ENCODE measurements at places on chromosomes 6 and 20.

GRCh38 chr20:4740774-4741431 lies 19.2 kb downstream of the PRND start:
- DNase-seq = peak; percentile 76

GRCh38 chr20:25193843-25194242 lies 1.7 kb upstream of the ENTPD6 start:
- no peak for DNase-seq

DNA sequence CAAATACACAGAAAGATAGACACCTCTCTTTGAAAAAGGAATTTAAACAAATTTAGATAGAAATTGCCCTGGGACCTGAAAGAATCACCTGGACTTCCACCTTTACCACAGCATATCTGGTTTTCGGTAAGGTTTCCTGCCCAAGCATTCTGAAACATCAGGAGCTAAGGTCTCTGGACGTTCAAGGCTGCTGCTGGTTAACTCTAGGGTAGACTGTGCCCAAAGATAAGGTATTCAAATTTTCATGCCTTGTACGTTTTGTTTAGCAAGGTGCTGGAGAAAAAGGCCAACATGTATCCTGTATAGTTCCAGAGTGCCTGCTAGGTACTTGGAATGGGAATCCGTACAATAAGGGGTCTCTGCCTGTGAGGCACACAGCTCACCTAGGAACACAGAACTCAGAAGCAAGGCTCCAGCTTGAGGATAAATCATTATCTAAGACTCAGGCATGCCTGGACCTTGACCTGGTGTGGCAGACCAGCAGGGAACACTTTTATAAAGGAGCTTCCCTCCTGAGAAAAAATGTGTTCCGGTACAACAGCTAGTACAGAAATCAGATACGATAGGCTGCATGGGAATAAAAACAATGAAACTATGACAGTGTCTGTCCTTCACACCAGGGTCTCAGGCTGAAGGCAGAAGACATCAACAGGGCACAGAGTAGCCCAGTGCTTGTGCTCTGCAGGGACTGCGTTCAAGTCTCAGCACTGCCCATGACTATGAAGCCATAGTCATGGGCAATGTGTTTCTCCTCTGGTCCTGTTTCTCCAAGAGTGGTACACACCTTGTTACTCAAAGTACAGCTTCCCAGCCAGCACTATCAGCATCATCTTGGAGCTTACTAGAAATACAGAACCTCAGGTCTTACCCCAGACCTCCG lies 70.4 kb downstream of the METTL24 start:
- no peak for DNase-seq

- DNase-seq = no peak
These were observed 1.6 kb downstream of the CYP39A1 start for GRCh38 chr6:46651006-46651405.

DNA sequence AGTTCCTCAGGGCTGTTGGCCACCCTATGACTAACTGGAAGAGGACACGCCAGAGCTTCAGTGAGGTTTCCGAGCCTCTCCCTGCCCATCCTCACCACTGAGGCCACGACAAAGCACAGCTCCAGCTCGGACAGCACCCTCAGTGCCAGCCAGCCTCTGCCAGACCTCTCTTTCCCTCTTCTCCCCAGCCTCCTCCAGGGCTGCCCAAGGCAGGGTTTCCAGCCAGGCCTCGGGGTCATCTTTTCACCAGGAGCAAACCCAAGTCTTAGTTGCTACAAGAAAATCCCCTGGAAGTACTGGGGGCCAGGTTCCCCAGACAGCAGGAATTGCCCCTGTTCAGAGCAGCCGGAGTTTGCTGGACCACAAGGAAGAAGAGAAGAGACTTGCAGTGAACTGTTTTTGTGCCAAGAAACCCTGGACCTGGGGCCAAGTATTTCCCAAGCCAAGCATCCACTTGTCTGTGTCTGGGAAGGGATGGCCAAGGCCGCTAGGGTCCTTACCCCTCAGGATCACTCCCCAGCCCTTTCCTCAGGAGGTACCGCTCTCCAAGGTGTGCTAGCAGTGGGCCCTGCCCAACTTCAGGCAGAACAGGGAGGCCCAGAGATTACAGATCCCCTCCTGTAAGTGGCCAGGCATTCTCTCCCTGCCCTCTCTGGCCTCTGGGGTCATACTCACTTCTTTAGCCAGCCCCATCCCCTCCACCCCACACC lies 41.6 kb downstream of the PLAGL2 start:
- no peak for DNase-seq

DNA sequence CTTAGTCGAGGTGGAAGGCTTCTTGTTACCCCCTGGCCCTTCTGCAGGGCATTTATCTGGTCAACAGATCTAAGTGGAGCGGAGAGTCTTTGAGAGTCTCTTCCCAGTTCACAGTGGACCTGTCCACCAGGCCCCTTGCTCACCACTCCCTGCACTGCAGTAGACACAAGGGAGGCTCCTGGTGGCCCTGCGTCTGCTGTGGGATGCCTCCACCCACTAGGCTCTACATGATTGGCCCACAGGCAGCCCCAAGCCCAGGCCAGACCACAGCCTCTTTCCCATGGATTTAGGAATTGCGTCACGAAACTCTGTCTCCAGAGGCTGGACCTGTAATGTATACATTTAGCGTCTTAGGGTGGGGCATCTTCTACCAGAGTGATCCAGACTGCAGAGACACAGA lies 28.4 kb downstream of the TBC1D7 start:
- DNase-seq = no peak

All from activated CD8-positive, alpha-beta memory T cell treated with anti-CD3 and anti-CD28 coated beads, Interleukin-2, amount 10 ng/mL, durations not matched to agents 7 days and 5 days (primary cell).